Stimulated activated CD4-positive, alpha-beta T cell treated with anti-CD3 and anti-CD28 coated beads, Interleukin-1b, Interleukin-23, amount 100 ng/mL, for 1 hour (primary cell): ENCODE measurements at places on chromosomes 2 and 18.

GRCh38 chr2:25251071-25251421 lies 82.7 kb upstream of the POMC start:
- no peak for DNase-seq

- DNase-seq, result no peak
Measured at GRCh38 chr2:11017921-11018320, 106.2 kb downstream of the KCNF1 start.

GRCh38 chr2:176848844-176849243 lies 363.8 kb upstream of the HNRNPA3 start:
- DNase-seq, result no peak

DNA sequence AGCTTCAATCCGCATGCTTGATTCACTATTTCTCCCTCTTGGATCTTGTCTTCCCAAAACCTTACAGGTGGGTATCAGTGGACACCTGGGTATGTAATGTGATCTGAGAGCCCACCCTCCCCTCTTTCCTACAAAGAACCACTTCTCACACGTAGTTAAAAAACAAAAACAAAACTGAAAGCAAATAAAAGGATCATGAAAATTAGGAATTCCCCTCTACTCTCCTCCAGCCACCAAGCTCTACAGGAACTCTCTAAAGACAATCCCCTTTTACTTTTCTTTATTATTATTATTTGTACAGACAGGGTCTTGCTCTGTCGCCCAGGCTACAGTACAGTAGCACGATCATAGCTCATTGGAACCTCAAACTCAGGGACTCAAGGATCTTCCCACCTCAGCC lies 40.8 kb upstream of the MYO1B start:
- no peak for DNase-seq

DNA sequence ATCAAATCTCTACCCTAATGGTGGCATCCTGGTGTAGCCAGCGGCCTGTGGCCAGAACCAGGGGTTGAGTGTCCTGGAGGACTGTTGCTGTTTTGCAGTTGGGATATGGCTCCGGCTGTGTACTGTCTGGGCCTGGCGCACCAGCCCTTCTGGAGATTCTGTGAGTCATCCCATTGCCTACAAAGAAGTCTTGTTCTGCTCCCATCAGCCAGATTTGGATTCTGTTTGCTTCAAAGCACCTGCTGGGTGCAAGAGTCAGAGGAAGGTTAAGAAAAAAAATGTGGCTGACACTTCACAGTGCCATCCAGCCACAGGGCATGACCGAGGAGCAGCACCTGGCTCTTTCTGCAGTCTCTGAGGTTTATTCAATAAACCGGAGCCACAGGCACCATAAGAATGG lies 41.0 kb upstream of the ASAP2 start:
- DNase-seq, result no peak

- DNase-seq, result no peak
Measured at GRCh38 chr2:26934335-26934724, 36.1 kb upstream of the MAPRE3 start.

DNA sequence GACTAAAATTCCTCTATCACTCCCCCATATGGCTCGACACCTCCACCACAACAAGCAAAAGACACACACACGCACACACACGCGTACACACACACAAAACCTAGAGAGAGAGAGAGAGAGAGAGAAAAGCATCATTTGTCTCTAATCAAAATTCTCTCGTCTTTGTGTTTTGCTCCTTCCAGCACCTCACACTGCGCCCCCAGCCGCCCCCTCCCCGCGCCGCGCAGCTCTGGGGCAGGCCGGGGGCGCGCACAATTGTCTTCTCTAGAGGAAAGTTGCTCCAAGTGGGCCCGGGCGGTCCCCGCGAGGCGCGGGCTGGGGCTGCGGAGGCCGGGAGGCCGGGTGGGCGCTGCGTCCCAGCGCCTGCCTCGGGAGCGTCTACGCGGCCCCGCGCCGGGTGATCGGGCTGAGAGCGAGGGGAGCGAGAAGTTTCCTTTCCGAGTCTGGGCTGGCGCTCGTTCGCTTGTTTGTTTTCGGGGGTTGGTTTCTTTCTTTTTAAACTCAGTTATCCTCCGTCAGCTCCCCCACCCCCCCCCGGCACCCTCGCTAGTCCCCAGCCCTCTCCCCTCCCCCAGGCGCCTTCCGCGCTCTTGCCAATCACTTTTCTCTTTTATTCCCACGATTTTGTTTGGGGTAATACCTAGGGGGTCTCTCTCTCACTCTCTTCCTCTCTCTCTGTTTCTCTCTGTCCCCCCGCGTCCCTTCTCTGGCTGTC lies 4.1 kb downstream of the ZEB2 start:
- no peak for DNase-seq

- no peak for DNase-seq
Measured at GRCh38 chr18:39199231-39199855, 1633.7 kb upstream of the CELF4 start.

DNA sequence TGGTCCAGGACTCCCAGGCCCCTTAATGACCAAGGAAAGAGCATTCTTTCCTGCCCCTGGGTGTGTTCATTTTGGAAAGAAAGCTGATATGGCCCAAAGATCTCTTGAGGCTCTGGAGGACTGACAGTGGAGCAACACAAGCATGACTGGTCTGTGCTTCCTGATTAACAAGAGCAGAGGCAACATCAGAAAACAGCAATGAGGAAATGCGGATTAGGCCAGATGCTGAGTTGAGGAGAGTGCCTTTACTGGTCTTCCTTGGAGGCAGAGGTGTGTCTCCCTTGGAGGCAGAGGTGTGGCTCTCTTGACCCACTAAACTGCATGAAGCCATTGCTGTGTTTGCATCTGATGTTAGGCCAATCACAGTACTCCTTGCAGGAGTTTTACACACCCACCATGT lies 19.9 kb downstream of the IL36B start:
- DNase-seq, result no peak

- no peak for DNase-seq
Measured at GRCh38 chr2:233244818-233245217, 6.7 kb upstream of the ATG16L1 start.

DNA sequence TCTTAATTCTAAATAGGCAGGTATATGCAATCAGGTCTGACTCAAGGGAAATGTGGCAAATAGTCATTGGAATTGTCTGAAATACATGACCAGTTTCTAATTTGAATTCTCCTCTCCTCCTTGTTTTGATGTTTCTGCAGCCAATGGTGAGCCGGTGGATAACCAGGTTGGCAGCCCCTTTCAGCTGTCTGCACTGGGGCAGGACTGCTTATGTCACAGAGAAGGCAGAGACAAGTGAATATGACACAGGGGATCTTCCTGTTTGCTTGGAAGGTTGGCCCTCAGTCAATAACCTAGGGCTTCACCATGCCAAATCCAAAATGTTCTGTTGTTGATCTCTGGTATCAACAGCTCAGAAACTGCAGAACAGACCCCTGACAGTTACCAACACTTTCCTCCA lies 12.1 kb downstream of the MYT1L start:
- DNase-seq, result no peak

- DNase-seq, result peak; percentile 70
Measured at GRCh38 chr2:134917888-134918525, 615 bp upstream of the CCNT2 start.

GRCh38 chr18:40075616-40076015 lies 1879.4 kb upstream of the PIK3C3 start:
- DNase-seq, result no peak

- DNase-seq, result no peak
Measured at GRCh38 chr2:241227594-241227993, 39.1 kb downstream of the ANO7 start.

- DNase-seq, result no peak
Measured at GRCh38 chr2:85288244-85288725, 39.5 kb downstream of the TGOLN2 start.

DNA sequence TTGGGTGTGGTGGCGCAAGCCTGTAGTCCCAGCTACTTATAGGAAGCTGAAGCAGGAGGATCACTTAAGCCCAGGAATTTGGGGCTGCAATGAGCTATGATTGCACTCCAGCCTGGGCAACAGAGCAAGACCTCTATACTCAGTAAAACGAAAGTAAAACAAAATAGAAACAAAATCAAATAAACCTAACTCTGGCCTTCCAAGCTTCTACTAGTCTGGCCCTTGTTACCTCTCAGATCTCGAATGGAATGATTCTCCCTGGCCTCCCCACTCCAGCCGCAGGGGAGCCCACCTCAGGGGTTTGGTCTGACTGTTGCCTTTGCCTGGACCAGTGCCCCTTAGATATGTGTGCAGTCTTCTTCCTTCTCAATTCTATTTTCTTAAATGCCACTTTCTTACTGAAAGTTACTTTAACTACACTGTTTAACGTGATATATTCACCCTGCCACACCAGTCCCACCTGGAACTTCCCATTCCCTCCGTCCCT lies 160.0 kb upstream of the GCFC2 start:
- no peak for DNase-seq

- no peak for DNase-seq
Measured at GRCh38 chr2:43540021-43540779, 55.6 kb downstream of the THADA start.

- DNase-seq, result no peak
Measured at GRCh38 chr2:160703648-160704585, 210.3 kb upstream of the RBMS1 start.

DNA sequence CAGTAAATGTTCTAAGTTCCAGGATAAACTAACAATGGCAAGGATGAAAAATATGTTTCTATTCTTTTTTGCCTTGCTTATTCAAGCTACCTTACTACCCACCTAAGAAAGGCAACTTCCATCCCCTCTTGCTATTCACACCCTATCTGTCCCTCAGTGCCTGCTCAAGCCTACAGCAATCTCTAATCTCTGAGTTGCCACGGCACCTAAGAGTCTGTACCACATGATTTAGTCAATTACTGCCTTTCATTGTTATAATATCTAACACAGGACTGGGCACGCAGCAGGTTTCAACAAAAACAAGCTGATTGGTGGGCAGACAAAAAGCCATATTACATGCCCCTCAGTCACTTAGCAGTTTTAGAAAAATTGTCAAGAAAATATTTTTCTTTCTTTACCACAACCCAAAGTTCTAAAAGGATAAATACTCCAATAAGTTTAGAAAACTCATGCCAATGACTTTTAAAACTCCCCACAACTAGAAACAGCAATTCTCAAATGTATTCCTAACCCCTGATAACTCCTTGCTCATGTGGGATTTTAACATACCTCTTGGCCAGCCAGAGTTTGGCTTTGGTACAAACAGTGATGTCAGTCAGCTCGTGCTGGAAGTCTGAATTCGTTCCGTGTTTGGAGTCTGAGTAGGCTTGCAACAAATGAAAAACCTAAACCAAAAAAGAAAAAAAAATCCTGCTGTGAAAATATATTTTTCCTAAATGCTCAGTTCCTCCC lies 117.3 kb upstream of the ZFP36L2 start:
- no peak for DNase-seq

GRCh38 chr2:11082880-11083279 lies 72.4 kb upstream of the SLC66A3 start:
- no peak for DNase-seq

DNA sequence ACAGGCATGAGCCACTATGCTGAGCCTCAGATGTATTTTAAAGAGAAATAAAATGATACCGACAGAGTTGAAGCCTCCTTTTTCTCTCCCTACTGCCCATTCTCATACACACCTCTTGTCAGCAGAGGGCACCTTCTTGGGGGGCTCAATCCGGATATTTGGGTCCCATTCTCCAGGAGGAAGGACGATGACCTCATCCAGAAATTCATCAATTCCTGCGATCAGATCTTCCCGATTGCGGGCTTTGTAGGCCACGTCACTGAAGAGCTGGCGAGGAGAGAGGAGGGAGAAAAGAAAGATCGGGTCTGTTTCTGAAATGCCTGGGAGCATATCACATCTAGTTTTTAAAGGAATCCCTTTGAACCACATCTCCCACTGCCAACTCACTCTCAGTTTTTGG lies 54.4 kb downstream of the MTHFD2 start:
- DNase-seq, result no peak

DNA sequence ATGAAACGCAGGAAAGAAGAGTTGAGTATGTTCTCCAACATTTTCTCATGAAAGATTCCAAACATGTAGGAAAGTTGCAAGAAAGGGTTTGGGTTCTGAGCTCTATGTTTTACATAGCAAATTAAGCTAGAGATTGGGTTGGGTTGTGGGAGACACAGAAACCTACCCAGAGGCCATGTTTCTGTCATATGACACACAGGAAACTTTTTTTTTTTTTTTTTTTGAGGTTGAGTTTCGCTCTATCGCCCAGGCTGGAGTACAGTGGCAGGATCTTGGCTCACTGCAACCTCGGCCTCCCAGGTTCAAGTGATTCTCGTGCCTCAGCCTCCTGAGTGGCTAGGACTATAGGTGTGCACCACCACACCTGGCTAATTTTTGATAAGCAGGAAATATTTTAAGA lies 57.6 kb downstream of the DOCK10 start:
- no peak for DNase-seq

DNA sequence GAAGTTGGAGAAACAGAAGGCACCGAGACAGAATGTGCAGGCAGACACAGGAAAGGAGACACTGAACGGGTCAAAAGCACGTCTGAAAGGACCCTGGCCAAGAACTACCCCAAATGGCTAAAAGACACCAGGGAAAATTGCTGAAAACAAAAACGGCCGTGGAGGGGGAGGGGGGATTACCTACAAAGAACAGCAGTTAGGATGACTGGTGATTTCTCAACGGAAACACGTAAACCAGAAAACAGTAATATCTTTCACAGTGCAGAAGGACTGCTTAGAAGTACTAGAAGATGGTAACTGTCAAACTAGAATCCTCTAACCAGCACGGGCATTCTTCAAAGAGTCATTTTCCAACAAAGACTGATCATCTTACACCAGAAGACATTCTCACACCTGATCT lies 142.6 kb downstream of the HDAC4 start:
- DNase-seq, result no peak

DNA sequence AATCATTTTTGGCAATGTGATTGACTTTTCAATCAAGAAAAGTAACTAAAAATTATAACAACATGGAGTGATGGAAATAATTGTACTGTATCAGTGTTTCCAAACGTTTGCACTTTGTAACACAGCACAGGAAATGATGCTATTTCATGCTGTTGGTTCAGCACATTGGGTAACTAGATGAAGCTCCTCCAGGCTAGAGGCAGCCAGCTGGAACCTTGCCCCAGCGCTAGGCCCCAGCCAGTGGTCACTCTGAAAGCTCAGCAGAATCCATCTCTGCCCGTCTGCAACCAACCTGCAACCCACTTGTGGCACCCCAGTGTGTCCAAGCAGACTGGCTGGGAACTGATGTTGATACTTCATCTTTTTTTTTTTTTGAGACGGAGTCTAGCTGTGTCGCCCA lies 15.3 kb downstream of the UNC50 start:
- no peak for DNase-seq

DNA sequence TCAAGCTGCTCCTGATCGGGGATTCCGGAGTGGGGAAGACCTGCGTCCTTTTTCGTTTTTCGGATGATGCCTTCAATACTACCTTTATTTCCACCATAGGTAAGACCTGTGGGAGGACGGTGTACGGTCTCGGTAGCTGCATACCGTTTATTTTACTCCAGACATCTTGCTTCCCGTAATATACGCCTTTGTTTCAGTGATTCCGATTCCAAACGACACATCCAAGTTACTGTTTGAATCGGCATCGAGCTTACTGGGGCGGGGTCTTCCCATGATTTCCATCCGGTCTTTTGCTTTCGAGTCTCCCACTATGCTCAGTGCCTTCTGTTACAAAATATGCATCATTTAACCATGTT lies 731 bp downstream of the RAB10 start:
- no peak for DNase-seq

GRCh38 chr2:207045531-207045930 lies 106.2 kb downstream of the CPO start:
- no peak for DNase-seq

- DNase-seq, result no peak
Measured at GRCh38 chr18:36354989-36355388, 57.5 kb downstream of the FHOD3 start.

- no peak for DNase-seq
Measured at GRCh38 chr2:55175254-55176093, 56.6 kb downstream of the CLHC1 start.
